CD8-positive, alpha-beta T cell (primary cell): ENCODE measurements at places on chromosomes 3 and 15. TPM values are rescaled to one million over a fixed set of nuclear protein-coding genes. Genes with fewer than 3 reads are reported as not detected.

Gene ABHD6
- 2.1 TPM for total RNA-seq

Gene SEC22A
- 8.6 TPM for total RNA-seq

Gene RGMA
- total RNA-seq = 0.50 TPM

Gene UNC45A
- total RNA-seq = 21.0 TPM

Gene CLDN16
- not detected for total RNA-seq

Gene DNAH1
- total RNA-seq = 45.5 TPM

Gene TAGLN3
- total RNA-seq = not detected

Gene STRIT1
- not detected for total RNA-seq

Gene BOC
- not detected for total RNA-seq

Gene SLC2A2
- not detected for total RNA-seq

Gene LYZL4
- total RNA-seq = not detected

Gene BRK1
- total RNA-seq = 36.3 TPM

Gene MED12L
- total RNA-seq = 0.81 TPM

Gene ZNF860
- not detected for total RNA-seq

Gene HAPLN3
- total RNA-seq = 70.2 TPM

Gene HDC
- total RNA-seq = not detected

Gene SKOR1
- total RNA-seq = 1.8 TPM

Gene EEF1AKMT4
- not detected for total RNA-seq

Gene NOX5
- not detected for total RNA-seq

Gene PLSCR5
- total RNA-seq = not detected

Gene SMAD6
- 0.56 TPM for total RNA-seq

Gene FBXO40
- not detected for total RNA-seq

Gene SERINC4
- 0.44 TPM for total RNA-seq

Gene LRRIQ4
- not detected for total RNA-seq

Gene LINGO1
- not detected for total RNA-seq

Gene ILDR1
- not detected for total RNA-seq

Gene FRMD5
- not detected for total RNA-seq

Gene TMCO5A
- total RNA-seq = not detected

Gene LRRC3B
- total RNA-seq = not detected

Gene ITIH3
- total RNA-seq = not detected

Gene PHLDB2
- 10.0 TPM for total RNA-seq

Gene GP5
- total RNA-seq = 2.8 TPM

Gene SPESP1
- total RNA-seq = not detected

Gene CLEC3B
- not detected for total RNA-seq

Gene NGRN
- total RNA-seq = 57.8 TPM

Gene TXNRD3
- total RNA-seq = 1.7 TPM
